ENCODE measurements at places on chromosomes 5 and 9.
A peak's percentile ranks its signal among the peaks of the same experiment; 100 is the strongest.

GRCh38 chr9:86846656-86847055 is 100.7 kb downstream of the GAS1 start:
- no peak for DNase-seq

DNA sequence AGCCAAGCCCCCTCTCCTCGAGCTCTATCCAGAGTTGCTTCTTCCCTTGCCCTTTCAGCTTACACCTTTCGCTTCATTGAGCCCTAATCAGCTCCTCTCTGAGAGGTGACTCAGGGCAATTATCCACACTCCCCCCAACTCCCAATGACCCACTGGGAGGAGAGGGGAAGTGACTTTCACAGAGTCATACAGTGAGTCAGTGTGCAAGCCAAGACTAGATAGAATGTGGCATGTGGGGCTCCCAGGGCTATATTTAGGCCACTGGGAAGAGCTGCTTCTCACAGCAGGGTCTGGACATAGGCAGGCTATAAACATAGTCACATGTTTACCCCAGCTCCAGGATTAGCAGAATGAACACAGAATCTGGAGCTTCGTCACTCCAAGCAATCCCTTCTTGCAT is 57.4 kb downstream of the NRG2 start:
- no peak for DNase-seq

DNA sequence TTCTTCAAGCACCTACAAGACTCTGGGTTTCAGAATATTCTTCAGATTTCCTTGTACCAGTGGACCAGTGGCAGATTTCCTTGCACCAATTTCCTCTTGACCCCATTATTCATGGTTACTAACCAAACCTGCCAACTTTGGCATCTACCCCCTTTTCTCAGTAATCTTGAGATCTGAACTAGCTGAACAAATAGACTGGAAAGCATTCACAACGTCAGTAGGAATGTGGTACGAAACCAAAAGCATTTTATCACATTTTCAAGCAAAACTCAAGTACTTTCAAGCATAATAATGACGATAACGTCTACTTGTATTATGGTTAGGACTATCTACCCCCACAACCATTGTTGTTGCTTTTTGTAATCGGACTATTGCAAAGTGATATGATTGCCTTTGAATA is 1217.3 kb downstream of the PTPRD start:
- DNase-seq = no peak

DNA sequence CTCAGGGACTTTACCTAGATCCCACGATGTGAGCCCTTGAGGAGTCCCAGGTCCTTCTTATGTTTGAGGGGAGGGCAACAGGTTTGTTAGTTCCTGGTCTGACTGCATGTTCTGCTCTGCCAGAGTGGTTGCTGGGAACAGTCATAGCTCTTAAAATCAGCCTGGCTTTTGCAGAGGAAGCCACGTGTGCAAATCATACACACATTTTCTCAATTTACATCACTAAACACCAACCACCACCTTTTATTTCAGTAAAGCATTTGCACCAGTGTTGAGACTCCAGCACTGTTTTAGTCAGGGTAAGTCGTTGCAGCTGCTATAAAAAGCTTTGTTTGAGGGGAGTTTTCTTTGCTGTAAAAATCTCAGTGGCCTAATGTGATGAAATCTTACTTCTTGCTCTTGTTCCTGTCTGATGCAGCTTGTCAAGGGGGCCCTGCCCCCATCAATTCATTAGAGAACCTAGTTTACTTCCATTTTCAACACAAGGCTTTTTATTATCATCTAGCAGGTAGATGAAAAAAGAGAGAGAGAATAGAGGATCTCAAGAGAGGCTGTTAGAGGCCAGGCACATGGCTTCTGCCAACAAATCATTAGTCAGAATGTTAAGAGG is 70.3 kb upstream of the VCAN start:
- DNase-seq = no peak

GRCh38 chr9:95429096-95429495 is 87.7 kb downstream of the PTCH1 start:
- DNase-seq = no peak

DNA sequence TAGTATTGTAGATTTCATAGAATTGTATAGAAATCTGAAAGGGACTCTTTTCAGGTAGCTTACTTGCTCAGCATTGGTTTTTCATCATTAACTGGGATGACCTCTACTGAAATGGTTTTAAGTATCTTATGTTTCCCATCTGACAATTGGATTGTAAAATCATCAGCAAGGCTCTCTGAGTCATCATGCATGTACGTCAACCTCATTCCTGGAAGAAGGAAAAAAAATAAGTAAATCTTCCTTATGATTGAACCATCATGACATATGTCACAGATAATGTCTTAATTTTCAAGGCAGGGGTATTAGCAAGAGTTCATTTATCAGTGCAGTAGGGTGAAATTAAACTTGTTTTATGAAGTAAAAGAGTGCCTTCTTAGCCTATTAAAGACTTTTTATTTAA is 74.9 kb upstream of the CER1 start:
- no peak for DNase-seq

GRCh38 chr5:124980163-124980941 is 233.9 kb upstream of the ZNF608 start:
- no peak for DNase-seq

- peak; percentile 79 for DNase-seq
These were observed at the start of gene WDR41 for GRCh38 chr5:77491783-77492652. Gene WDR41, minus strand, starts transcription at chr5:77492316. Its CDS starts 96 bp downstream, at chr5:77492220.

DNA sequence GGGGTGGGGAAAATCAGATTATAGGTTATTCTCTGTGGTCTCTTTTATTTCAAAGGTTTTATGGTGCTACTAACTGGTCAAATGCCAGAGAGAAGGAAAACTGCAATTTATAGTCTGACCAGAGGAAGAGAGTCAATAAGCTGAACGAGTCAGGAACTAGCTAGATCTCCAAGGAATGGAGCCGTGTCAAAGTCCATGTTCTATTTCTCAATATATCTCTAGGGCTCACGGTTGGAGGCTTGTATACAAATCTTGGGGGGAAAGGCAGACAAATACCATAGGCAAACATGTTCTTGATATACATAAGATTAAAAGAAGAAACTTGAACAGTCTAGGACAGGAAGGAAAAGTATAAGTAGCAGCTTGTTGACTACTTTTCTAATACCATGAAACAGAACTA is 627.1 kb downstream of the PDE4D start:
- DNase-seq = no peak

GRCh38 chr5:11302663-11303062 is 541.6 kb upstream of the DAP start:
- DNase-seq = no peak

GRCh38 chr5:173953528-173954090 is 35.4 kb upstream of the C5orf47 start:
- DNase-seq = no peak

GRCh38 chr5:101543780-101544179 is 640.7 kb upstream of the ST8SIA4 start:
- DNase-seq = no peak

- peak; percentile 68 for DNase-seq
These were observed 29.9 kb downstream of the CSF2 start for GRCh38 chr5:132103332-132103951.
